ENCODE measurements at places on chromosomes 5 and 9. TPM values are rescaled to one million over a fixed set of nuclear protein-coding genes. Genes with fewer than 3 reads are reported as not detected.
A peak's percentile ranks its signal among the peaks of the same experiment; 100 is the strongest.

DNA sequence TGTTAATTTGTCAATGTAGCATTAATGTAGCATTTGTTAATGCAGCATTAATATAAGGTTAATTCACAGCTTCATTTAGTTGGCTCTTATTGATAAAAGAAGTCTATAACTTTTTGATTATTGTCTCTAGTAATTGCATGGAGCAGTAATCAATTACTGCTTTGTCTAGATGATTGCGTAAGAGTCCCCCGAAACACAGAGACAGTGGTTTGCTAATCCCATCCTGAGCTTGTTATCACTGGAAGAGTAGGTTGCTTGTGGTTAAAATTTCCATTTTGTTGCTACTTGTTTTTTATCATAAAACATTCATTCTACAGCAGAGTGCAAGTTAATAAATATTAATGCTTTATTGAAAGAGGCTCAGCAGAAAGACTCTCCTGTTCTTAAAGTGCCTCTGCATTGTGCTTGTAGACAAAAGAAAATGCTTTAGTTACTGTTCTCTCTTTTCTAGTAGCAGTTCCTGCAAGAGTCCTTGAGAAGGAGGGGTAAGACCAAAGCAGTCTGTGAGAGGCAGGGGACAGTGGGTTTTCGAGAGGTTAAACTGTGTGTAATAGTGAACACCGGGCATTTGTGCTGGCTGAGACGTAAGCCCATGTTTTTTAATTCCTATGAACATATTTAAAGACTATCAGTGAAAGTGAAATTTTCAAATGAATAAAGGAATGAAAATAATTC lies 291.7 kb downstream of the TRPM3 start:
- H3K27me3 ChIP-seq = no peaks in the 10 kb centered on the region
- no peaks in the 10 kb centered on the region for H3K4me1 ChIP-seq
- H3K27ac ChIP-seq = no peak overlapping the region

- H3K4me1 ChIP-seq = peaks cover 40% of the 10 kb centered on the region
- H3K36me3 ChIP-seq = no peaks in the 10 kb centered on the region
- DNase-seq = peak; percentile 43
- H3K27ac ChIP-seq = peak overlapping the region; percentile 67
- no peaks in the 10 kb centered on the region for H3K27me3 ChIP-seq
These were observed 257.6 kb downstream of the SEMA5A start for GRCh38 chr5:9288234-9288633.

GRCh38 chr5:132369474-132370180 lies at the start of gene SLC22A5:
TSS of gene SLC22A5 (plus strand) at chr5:132369710. CDS start at chr5:132369973, 263 bp downstream.
- peak within 1 kb of the TSS; percentile 83 for H3K4me3 ChIP-seq
- peak within 1 kb of the TSS; percentile 94 for H3K27ac ChIP-seq
- peaks cover 61% of the 10 kb centered on the region for H3K4me1 ChIP-seq
- DNase-seq = peak; percentile 67
- H3K27me3 ChIP-seq = no peaks in the 10 kb centered on the region
- H3K36me3 ChIP-seq = no peaks in the 10 kb centered on the region

DNA sequence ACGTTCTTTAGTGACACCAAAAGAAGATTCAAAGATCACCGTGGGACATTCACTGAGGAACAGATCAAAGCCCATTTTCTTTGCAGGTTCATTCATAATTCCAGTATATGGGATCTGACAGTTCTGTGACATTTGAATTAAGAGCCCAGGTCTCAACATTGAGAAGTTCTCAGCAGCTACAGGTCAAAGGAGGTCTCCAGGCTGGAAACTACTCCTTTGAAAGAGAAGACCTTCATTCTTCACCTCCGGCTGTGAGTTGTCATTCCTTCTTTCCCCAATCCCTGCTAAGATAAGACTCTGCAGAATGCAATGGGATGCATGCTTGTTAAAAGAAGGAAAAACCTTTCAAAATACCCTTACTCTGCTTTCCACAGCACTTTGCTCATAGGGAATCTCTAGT lies 79.0 kb downstream of the COL23A1 start:
- peaks cover 9% of the 10 kb centered on the region for H3K4me1 ChIP-seq
- H3K27ac ChIP-seq = no peak overlapping the region
- no peaks in the 10 kb centered on the region for H3K36me3 ChIP-seq
- DNase-seq = no peak
- no peaks in the 10 kb centered on the region for H3K27me3 ChIP-seq

DNA sequence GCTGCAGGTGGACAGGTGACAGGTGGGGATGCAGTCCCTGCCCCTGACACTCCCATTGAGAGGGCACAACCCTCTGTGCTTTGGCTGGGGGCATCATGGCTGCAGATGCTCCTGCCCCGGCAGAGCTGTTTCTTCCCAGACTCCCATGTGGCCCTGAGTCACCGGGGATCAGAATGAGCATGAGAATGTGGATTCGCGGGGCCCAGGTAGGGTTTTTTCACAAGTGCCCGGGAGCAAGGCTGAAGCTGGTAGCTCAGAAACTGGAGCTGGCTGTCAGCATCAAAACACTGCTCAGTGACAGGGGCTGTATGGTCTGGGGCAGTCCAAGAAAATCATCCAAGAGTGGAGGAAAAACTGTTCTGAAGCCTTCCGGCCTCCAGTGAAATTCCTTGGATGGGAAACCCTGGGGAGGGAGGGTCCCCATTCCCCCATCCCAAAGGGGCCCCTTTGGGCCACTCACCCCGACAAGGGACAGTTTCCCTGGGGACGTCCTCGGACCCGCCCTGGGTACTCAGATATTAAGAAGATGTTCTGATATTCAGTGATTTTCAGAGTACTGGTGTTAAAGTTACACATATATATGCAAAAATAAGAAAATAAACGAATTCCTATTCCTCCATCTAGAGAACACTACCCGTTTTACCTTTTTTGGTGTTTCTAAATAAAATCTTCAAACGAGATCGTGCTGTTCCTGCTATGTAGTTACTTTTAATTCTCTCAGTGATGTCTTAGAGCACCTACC lies 120.1 kb upstream of the LPCAT1 start:
- peaks cover 45% of the 10 kb centered on the region for H3K27me3 ChIP-seq
- peak; percentile 8 for DNase-seq
- H3K4me1 ChIP-seq = peaks cover 10% of the 10 kb centered on the region
- H3K4me3 ChIP-seq = no peak overlapping the region
- no peak overlapping the region for H3K27ac ChIP-seq

- H3K27ac ChIP-seq = no peak overlapping the region
- DNase-seq = no peak
These were observed 1.7 kb upstream of the SLC34A1 start for GRCh38 chr5:177382423-177383029.

DNA sequence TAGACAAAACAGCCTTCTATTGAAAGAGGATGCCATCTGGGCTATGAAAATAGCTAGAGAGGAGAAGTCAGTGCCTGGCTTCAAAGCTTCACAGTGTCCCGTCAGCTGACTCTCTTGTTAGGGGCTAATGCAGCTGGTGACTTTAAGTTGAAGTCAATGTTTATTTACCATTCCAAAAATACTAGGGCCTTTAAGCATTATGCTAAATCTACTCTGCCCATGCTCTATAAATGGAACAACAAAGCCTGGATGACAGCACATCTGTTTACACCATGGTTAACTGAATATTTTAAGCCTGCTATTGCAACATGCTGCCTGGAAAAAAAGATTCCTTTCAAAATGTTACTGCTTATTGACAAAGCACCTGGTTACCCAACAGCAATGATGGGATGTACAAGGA lies 309.1 kb downstream of the NTRK2 start:
- H3K4me3 ChIP-seq = no peak overlapping the region
- H3K4me1 ChIP-seq = no peaks in the 10 kb centered on the region
- no peak for DNase-seq
- H3K36me3 ChIP-seq = no peaks in the 10 kb centered on the region

SPINK6 gene
- total RNA-seq = not detected

ZNF367 gene
- total RNA-seq = 3.9 TPM

TNFAIP8 gene
- total RNA-seq = 3.2 TPM

Measured in left ventricle myocardium inferior (tissue), 1 donor.